Renal cortical epithelial cell (primary cell): ENCODE measurements at places on chromosomes 6 and 20. TPM values are rescaled to one million over a fixed set of nuclear protein-coding genes. Genes with fewer than 3 reads are reported as not detected.

- DNase-seq: no peak
Observed at GRCh38 chr6:138404666-138405337, 779 bp downstream of the HEBP2 start.

The PGC gene
- total RNA-seq: not detected in 2 replicates

GRCh38 chr6:20483887-20484497 is 50.3 kb upstream of the CDKAL1 start:
- no peak for DNase-seq

DNA sequence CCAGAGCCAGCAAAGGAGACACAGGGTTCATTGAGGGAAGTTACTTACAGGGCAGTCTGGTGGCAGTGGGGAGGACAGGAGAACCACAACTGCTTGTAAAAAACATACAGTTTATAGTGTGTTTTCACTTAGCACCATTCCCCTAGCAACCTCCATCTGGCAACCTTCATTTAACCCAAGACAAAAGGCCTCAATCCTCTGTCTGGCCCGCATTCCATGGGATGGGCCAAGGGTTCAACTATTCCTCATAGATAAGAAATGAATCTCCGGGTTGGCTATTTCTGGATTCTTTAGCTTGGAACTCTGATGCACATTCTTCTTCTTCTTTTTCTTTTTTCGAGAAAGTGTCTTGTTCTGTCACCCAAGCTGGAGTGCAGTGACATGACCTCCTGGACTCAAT is 26.3 kb upstream of the FYN start:
- no peak for DNase-seq

- no peak for DNase-seq
Observed at GRCh38 chr20:10986586-10986985, 312.8 kb upstream of the JAG1 start.

GRCh38 chr6:81476881-81477280 is 275.6 kb downstream of the TENT5A start:
- no peak for DNase-seq

GRCh38 chr6:89244241-89244985 is 27.3 kb upstream of the GABRR1 start:
- no peak for DNase-seq

The CRIP3 gene
- total RNA-seq: 0.25 TPM in 1 of 2 replicates, not detected in the other

- DNase-seq: no peak
Observed at GRCh38 chr6:108363113-108363512, 68.3 kb downstream of the AFG1L start.

DNA sequence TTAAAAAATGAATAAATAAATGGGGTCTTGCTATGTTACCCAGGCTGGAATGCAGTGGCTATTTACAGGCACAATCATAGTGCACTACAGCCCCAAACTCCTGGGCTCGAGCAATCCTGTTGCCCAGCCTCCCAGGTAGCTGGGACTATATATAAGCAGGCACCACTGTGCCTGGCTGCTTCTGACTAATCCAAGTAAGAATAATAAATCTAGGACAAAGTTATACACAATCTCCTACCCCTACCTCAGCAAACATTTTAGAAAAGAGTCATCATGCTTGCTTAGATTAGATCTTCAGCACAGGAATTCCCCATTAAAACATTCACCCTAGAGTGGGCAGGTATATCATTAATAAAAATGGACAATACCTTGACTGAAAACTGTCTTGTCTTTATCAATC is 124.6 kb downstream of the REV3L start:
- peak; percentile 65 for DNase-seq

The LRP11 gene
- total RNA-seq: 21.5 and 34.4 TPM in 2 replicates

- DNase-seq: no peak
Observed at GRCh38 chr6:69289689-69290495, 506.9 kb downstream of the LMBRD1 start.

The THEMIS gene
- not detected in 2 replicates for total RNA-seq

GRCh38 chr6:6236730-6237469 is 83.6 kb downstream of the F13A1 start:
- no peak for DNase-seq

The EEF1A2 gene
- 4.5 and 29.3 TPM in 2 replicates for total RNA-seq

DNA sequence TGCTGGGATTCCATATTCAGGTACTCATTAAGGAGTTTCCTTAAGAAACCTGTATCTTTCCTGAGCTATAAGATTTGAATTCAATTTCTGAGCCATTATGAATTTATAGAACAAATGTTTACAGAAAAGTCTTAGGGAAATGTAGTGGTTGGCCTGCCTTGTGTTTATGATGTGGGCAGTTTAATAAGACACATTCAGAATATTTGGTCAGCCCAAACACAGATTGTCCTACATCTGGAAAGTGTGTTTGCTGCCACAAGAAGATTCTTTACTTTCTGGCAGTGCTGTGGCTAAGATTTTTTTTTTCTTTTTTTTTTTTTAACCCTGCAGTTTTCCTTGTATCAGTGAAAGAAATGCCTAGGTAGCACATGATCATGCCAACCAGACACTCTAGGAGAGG is 15.2 kb downstream of the TBX18 start:
- DNase-seq: no peak

The PBOV1 gene
- total RNA-seq: not detected in 2 replicates

The PROKR2 gene
- total RNA-seq: not detected in 2 replicates

DNA sequence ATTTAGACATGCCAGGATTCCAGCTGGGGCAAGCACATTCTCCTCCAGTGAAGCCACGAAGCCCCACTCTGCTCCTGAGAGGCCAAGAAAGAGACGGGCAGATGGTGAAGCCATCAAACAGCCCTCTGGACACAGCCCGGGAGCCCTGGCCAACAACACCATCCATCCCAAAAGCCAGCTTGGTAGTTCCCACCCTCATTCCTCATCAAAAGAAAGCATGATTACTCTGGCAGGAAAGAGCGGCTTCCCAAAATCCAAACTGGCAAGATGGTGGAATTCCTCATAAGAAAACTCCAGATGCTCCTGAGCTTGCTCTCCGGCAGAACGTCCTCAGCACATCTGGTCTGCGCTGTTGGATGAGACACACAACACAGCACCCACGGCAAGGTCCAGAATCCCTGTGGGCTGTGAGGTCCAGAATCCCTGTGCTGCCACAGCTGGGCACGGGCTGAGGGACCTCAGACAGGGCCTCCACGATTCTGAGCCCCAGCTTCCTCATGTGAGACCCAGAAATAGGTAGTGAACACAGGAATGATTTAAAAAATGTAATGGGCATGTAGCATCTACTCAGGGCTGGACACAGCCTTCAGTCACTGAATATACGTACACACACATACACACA is 52.6 kb downstream of the THBS2 start:
- no peak for DNase-seq

DNA sequence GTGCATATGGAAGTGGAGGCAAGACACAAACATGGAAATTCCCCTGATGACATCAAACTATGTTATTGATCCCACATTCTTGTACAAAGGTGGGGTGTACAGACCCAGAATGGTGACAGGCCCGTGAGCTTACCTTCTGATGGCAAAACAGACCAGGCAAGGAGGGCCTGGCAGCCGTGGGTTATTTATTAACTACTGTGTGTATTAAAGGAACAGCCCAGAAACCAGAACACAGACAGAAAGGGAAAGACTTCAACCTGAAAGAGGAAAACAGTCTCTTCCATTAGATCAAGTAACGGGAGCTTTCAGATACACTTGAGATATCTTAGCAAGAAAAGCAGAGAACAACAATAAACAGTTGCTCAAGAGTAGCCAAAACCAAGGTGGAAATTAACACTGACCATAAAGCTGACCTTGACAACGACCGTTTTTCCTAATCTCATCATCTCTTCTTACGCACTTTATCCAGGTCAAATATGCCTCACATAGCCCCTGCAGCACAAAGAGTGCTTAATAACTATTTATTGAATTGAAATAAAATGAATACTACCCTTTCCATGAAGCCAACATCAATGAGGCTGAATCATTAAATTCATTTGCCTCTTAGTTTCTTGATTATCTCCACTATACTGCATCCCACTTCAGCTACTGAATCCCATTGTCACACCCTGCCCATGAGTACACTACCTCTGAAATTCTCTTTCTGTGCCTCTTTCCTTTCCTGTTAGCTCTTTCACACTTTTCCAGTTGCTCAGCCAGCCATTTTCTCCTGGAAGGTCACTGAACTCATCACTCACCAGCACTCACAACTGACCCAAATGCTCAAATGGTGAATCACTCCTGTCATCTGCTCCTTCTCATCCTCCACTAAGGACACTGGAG is 67.4 kb downstream of the MOXD1 start:
- peak; percentile 92 for DNase-seq

DNA sequence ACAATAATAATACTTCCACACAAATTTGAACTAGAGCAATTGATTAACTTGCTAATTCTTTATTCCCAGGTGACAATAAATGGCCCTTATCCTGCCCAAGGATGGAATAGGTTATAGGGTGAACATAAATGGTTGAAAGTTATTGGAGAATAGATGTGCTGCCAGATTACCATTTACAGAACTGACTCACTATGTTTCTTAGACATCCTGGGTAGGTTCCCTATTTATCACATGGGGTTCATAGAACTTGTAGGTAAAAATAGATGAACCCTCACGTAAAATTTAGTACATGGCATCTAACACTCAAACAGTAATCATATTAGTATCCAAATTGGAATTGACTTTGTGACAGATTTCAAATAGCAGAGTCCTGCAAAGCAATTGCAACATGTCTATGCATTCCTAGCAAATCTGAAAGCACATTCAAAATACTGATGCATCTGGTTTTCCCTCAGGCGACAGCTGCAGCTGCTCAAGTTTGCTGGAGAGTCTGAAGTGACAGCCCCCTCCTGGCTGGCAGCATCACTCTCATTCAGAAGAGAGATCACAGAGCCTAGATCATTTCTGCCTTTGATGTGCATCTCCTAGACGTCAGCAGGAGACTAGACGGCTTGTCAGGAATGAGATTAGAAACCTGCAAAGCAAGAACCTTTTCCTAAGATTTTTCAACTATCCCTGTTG is 80.2 kb upstream of the RNF217 start:
- peak; percentile 52 for DNase-seq

- no peak for DNase-seq
Observed at GRCh38 chr20:17140894-17141293, 85.9 kb upstream of the PCSK2 start.

GRCh38 chr6:41958022-41958856 is 16.6 kb upstream of the CCND3 start:
- no peak for DNase-seq

The EPPIN gene
- total RNA-seq: not detected in 2 replicates

DNA sequence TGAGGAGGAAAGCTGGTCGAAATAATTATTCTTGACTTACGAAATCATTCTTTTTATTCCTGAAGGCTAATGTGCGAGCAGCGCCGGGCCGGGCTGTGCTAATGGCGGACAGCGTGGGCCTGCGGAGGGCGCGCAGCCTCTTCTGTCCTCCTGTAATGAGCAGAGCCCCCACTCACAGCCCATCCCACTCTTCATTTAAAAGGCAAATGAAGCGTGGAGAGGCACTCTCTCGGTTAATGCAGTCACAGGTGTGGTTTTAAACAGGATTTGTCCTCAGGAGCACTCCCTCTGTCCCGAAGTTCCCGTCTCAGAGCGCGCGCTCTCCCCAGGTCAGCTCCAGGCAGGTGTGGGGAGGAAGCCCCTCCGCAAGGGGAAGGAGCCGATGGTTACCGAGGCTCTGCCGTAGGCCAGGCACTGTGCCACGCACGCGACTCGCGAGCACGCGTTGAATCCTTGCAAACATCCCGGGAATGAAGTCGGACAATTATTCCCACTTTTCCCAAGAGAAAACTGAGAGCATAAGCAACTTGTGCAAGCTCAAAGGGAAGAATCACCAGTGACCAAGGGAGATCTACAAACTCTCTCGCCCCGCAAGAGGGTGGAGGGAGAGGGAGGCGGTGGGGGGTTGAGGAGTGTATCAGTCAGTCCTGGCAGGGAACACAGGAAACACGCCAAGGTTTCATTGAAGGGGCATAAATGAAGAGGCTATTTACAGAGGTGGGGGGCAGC is 35.5 kb upstream of the ZFAND3 start:
- DNase-seq: no peak

GRCh38 chr6:3849681-3850450 is 693 bp downstream of the FAM50B start:
- no peak for DNase-seq

The ADTRP gene
- total RNA-seq: 1.4 and 7.1 TPM in 2 replicates

The WFDC12 gene
- total RNA-seq: not detected in 2 replicates
